Stomach (tissue), 19 donors: ENCODE measurements at places on chromosomes 12 and 14. TPM values are rescaled to one million over a fixed set of nuclear protein-coding genes. Genes with fewer than 3 reads are reported as not detected.

LARP4 gene
- 5.8 TPM for total RNA-seq

DNA sequence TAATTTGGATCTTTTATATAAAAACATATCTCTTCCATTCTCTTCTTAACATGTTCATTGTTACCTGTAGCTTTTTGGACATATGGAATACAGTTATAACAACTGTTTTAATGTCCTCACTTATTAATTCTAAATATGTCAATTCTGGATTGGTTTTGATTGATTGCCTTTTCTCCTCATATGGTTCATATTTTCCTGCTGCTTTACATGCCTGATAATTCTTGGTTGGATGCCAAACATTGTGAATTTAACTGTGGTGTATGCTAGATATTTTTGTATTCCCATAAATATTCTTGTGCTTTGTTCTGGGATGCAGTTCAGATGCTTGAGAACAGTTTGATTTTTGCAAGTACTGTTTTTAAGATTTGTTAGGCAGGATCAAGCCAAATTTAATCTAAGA, 10.8 kb downstream of the C14orf132 start:
- DNase-seq, result no peak
- H3K36me3 ChIP-seq, result no peaks in the 10 kb centered on the region

DNA sequence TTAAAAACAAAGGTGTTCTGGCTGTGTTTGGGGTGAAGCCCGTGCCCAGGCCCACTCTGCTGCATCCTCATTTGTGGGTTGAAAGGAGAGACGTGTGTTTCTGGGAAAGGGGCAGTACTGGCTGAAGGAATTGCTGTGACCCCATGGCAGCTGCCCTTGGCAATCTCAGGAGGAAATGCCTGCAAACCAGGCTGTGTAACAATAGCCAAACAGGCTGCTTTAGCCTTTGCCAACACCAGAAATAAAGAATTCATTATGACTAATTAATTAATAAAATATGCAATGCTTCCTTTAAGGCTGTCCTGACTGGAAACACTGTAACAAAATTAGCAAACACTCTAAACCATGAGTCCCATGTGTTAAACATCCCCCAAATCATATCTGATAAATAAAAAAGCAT, 53.0 kb upstream of the KRR1 start:
- DNase-seq, result no peak
- H3K4me3 ChIP-seq, result no peak overlapping the region
- H3K27me3 ChIP-seq, result no peaks in the 10 kb centered on the region
- no peaks in the 10 kb centered on the region for H3K4me1 ChIP-seq
- no peaks in the 10 kb centered on the region for H3K36me3 ChIP-seq
- peak overlapping the region; percentile 53 for H3K27ac ChIP-seq

DNA sequence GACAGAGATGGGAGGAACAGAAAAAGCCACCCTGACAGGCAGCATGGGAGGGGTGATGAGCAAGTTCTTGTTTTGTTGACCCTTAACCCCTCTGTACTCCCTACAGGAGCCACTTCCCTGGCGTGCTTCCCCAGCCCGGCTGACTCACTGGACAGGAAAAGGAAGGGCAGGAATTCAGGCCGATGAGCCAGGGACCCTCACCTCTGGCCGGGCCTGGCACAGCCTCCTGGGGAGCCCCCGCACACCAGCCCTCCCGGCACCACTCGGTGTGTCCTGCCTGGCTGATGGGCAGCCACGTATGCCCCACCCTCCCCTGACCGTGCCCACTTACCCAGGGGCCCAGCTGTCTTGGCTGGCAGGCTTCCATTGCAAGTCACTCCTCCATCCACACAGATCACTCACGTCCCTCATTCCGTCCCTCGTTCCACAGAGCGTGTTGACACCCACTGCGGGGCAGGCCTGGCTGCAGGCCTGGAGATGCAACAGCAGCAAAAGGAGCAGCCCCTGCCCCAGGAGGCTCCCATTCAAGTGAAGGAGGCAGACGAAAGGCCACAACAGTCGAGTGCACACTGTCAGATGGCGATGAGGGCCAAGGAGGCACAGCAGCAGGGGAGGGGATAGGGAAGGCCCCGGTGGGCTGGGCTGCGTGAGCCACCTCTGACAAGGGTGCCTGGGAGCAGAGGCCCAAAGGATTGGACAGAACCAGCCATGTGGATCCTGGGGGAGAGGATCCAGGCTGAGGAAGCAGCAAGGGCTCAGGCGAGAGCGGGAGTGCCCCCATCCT, 19.7 kb upstream of the CD9 start:
- peak; percentile 54 for DNase-seq
- peak overlapping the region; percentile 80 for H3K27ac ChIP-seq

DNA sequence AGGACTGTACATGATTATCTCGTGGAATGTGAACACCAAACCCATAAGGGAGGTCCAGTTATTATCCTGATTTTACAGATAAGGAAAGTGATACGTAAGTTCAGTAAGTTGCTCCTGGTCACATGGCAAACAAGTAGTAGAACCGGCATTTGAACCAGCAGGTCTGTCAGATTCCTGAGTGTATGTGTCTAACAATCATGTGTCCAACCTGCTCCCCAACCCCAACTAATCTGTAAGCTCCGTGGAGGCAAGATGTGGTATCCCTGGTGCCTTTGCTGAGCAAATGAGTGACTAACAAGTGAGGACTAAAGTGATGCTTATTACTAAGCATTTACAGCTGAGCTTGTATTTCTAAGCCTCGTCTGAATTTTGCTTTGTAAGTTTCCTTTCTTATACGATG, 65.9 kb downstream of the PTPN21 start:
- no peaks in the 10 kb centered on the region for H3K4me1 ChIP-seq
- no peak overlapping the region for H3K27ac ChIP-seq
- peaks cover 33% of the 10 kb centered on the region for H3K36me3 ChIP-seq
- no peak overlapping the region for H3K4me3 ChIP-seq
- no peaks in the 10 kb centered on the region for H3K27me3 ChIP-seq

GRCh38 chr12:55670276-55670675, 33.6 kb downstream of the OR10P1 start:
- no peak overlapping the region for H3K4me3 ChIP-seq

GALNT6 gene
- 65.3 TPM for total RNA-seq

- DNase-seq, result no peak
- no peak overlapping the region for H3K27ac ChIP-seq
- H3K27me3 ChIP-seq, result no peaks in the 10 kb centered on the region
- no peaks in the 10 kb centered on the region for H3K4me1 ChIP-seq
These were observed 45.2 kb downstream of the ABCD2 start for GRCh38 chr12:39574378-39574777.

DNA sequence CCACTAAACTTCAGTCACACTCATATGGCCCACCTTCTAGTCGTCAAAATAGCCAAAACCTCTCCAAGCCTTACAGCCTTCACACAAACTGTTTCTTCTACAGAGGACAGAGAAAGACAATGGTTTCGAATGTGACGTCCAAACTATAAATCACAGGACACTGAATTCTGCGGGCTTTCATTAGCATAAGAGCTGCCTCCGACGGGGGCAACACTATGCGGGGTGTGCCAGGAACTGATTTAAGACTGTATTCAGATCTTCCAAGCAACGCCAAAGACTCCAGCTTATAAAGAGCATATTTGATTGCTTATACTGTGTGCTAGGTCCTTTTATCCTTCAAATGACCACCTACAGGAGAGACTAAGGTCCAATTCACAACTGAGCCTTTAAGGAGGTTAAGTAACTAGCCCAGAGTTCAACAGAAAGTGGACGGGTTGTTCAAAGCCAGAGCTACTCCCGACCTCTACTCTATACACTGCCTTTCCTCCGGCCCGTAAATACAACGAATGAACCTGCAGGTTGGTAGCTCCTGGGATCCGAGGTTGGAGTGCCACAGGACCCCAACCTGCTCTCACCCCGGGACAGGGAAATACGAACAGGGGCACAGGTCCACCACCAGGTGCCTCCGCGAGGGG, 575 bp downstream of the L2HGDH start:
- H3K4me1 ChIP-seq, result peaks cover 24% of the 10 kb centered on the region
- DNase-seq, result no peak
- peak overlapping the region; percentile 90 for H3K27ac ChIP-seq
- no peaks in the 10 kb centered on the region for H3K27me3 ChIP-seq

- no peaks in the 10 kb centered on the region for H3K36me3 ChIP-seq
- H3K4me1 ChIP-seq, result no peaks in the 10 kb centered on the region
- no peak overlapping the region for H3K27ac ChIP-seq
- DNase-seq, result no peak
- H3K4me3 ChIP-seq, result no peak overlapping the region
These were observed 361.1 kb upstream of the ATP2B1 start for GRCh38 chr12:90069711-90070110.

- peaks cover 11% of the 10 kb centered on the region for H3K4me1 ChIP-seq
- no peak overlapping the region for H3K27ac ChIP-seq
- no peaks in the 10 kb centered on the region for H3K27me3 ChIP-seq
- DNase-seq, result peak; percentile 37
These were observed 9.2 kb upstream of the APOLD1 start for GRCh38 chr12:12776261-12776660.

GRCh38 chr12:44500423-44500822, 375.7 kb downstream of the NELL2 start:
- H3K36me3 ChIP-seq, result no peaks in the 10 kb centered on the region
- DNase-seq, result no peak
- H3K4me1 ChIP-seq, result no peaks in the 10 kb centered on the region
- no peak overlapping the region for H3K27ac ChIP-seq
- no peaks in the 10 kb centered on the region for H3K27me3 ChIP-seq
- no peak overlapping the region for H3K4me3 ChIP-seq

CCDC197 gene
- total RNA-seq, result not detected

GRCh38 chr12:121232977-121233627, 23.2 kb downstream of the P2RX4 start:
- peaks cover 84% of the 10 kb centered on the region for H3K36me3 ChIP-seq
- no peak overlapping the region for H3K27ac ChIP-seq
- DNase-seq, result no peak
- H3K4me1 ChIP-seq, result peaks cover 18% of the 10 kb centered on the region
- no peaks in the 10 kb centered on the region for H3K27me3 ChIP-seq

- no peaks in the 10 kb centered on the region for H3K36me3 ChIP-seq
- DNase-seq, result peak; percentile 80
- H3K27ac ChIP-seq, result no peak overlapping the region
- H3K27me3 ChIP-seq, result no peaks in the 10 kb centered on the region
- H3K4me1 ChIP-seq, result no peaks in the 10 kb centered on the region
These were observed 58.1 kb upstream of the PCED1B start for GRCh38 chr12:47021298-47021697.

GRCh38 chr12:59282999-59283398, 312.8 kb upstream of the SLC16A7 start:
- H3K4me1 ChIP-seq, result no peaks in the 10 kb centered on the region
- no peaks in the 10 kb centered on the region for H3K27me3 ChIP-seq
- no peak for DNase-seq
- no peak overlapping the region for H3K4me3 ChIP-seq

CCDC177 gene
- total RNA-seq, result not detected

PLEK2 gene
- total RNA-seq, result 35.3 TPM

DNA sequence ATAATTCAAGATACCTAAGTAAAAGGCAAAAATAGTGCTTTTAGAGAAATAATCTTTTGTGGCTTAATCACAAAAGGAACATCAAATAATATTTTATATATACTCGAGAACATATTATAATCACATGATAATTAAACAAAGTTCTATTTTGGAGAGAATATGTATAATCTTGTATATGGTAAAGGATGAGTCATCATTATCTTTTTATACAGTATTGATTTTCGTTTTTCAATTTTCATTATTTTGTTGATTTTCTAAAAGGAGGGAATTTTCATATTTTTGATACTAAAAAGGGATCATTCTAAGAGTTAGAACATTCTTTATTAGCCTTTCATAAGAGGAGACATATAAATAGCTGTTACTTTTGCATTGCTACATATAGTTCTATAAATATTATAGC, 77.3 kb upstream of the TTC7B start:
- H3K4me3 ChIP-seq, result no peak overlapping the region
- no peaks in the 10 kb centered on the region for H3K27me3 ChIP-seq
- H3K4me1 ChIP-seq, result no peaks in the 10 kb centered on the region
- no peak for DNase-seq
- H3K36me3 ChIP-seq, result peaks cover 59% of the 10 kb centered on the region

DNA sequence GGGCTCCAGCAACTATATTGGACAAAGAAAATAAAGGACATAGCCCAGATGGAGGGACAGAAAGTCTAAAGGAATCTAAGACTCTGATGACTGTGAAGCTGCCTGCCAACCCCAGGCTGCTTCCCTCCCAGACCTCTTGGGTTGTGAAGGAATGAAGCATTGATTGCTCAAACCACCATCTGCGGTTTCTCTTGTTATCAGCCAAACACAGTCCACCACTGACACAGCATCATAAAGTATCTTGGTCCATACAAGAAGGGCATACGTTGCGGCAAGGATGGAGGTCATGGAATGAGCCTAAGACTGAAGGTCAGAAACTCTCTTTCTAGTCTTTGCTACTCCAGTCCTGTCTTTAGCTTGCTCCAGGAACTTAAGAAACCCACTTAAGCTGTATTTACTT, 58.5 kb upstream of the PLXNC1 start:
- H3K27ac ChIP-seq, result no peak overlapping the region
- no peaks in the 10 kb centered on the region for H3K27me3 ChIP-seq
- H3K36me3 ChIP-seq, result no peaks in the 10 kb centered on the region
- no peak for DNase-seq
- H3K4me3 ChIP-seq, result no peak overlapping the region
- no peaks in the 10 kb centered on the region for H3K4me1 ChIP-seq

DNA sequence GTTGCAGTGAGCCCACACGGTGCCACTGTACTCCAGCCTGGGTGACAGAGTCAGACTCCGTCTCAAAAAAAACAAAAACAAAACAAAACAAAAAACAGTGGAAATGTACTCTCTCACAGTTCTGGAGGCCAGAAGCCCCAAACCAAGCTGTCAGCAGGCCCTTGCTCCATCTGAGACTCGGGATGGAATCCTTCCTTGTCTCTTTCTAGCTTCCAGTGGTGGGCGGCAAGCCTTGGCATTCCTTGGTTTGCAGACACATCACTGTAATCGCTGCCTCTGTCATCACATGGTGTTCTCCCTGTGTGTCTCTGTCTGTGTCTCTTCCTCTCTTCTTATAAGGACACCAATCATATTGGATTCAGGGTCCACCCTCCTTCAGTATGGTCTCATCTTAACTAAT, 6.4 kb downstream of the TNS2 start:
- peaks cover 80% of the 10 kb centered on the region for H3K4me1 ChIP-seq
- H3K36me3 ChIP-seq, result peaks cover 19% of the 10 kb centered on the region
- no peak overlapping the region for H3K4me3 ChIP-seq
- DNase-seq, result no peak
- H3K27ac ChIP-seq, result no peak overlapping the region

GRCh38 chr14:88856786-88857366, 32.4 kb downstream of the TTC8 start:
- H3K36me3 ChIP-seq, result no peaks in the 10 kb centered on the region
- no peaks in the 10 kb centered on the region for H3K27me3 ChIP-seq
- no peak overlapping the region for H3K4me3 ChIP-seq
- DNase-seq, result no peak
- no peak overlapping the region for H3K27ac ChIP-seq

- H3K36me3 ChIP-seq, result no peaks in the 10 kb centered on the region
- H3K4me3 ChIP-seq, result no peak overlapping the region
- DNase-seq, result no peak
- no peak overlapping the region for H3K27ac ChIP-seq
These were observed 110.3 kb upstream of the NCOR2 start for GRCh38 chr12:124677552-124678356.

KRT72 gene
- total RNA-seq, result not detected

GRCh38 chr14:34571771-34572170, 32.3 kb upstream of the EAPP start:
- DNase-seq, result no peak
- H3K36me3 ChIP-seq, result peaks cover 99% of the 10 kb centered on the region
- no peak overlapping the region for H3K4me3 ChIP-seq
- no peaks in the 10 kb centered on the region for H3K27me3 ChIP-seq
- no peaks in the 10 kb centered on the region for H3K4me1 ChIP-seq
- H3K27ac ChIP-seq, result no peak overlapping the region
